ENCODE measurements at places on chromosomes 6 and 20.

DNA sequence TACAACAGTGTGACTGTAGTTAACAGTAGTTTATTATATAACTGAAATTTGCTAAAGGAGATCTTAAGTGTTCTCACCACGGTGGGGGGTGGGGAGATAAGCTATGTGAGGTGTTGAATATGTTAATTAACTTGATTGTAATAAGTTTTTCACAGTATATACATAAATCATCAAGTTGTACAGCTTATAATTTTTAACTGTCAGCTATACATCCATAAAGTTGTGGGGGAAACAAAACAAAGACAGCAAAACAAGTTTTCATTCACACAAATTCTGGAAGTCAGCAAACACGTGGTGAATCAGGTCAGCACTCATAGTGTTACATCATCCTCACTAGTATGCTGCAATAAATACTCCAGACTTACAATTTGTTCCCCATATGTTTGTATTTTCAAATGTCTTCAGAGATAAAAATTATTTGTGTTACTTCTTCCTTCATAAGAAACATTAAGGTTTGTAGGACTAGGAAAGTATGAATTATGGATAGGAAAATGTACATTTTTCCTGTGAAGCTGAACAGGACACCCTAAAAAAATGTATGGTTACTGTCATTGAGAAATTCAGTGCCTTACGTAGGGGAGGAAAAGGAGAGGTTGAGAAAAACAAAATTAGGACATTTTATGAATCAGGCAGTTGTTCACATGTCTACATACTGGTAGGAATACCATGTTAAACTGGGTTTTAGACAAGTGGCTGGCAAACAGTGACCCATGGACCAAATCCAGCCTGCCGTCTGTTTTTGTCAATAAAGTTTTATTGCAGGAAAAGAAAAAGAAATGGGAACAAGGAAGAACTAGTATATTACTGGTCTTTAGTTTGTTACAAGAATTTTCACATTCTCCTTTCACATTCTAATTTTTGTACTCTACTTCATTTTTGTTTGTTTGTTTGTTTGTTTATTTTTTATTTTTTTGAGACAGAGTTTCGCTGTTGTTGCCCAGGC lies 6.0 kb downstream of the SUMO4 start:
- no peak for DNase-seq

GRCh38 chr6:38279963-38280588 lies 359.7 kb downstream of the BTBD9 start:
- no peak for DNase-seq

- DNase-seq = no peak
Observed at GRCh38 chr6:56417823-56418222, 170.4 kb upstream of the COL21A1 start.

GRCh38 chr6:25835442-25836283 lies 3.8 kb upstream of the SLC17A1 start:
- no peak for DNase-seq

GRCh38 chr6:150018846-150019580 lies 6.3 kb downstream of the RAET1L start:
- no peak for DNase-seq

DNA sequence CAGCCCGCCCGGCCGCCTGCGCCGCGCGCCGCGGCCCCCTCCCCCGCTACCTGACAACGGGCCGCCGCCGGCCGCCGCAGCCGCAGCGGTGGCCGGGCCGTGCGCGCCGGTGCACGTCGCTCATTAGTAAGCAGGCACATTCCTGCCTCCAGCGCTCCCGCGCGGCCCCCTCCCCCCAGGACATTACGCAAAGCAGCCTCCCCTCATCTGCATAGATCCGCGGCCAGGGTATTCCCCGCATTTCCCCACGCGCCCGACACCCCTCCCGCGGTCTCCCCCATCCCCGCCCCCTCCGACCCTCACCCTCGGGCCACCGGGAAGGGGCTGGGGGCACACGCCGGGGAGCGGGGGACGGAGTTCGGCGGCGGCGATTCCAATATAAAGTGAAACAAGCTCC lies at the start of gene HIVEP2:
HIVEP2 (minus strand) TSS at position 128 of the 397 bp plus-strand sequence. CDS start 170,438 bp downstream, outside the sequence.
- peak; percentile 91 for DNase-seq

GRCh38 chr6:89612121-89612520 lies 26.4 kb downstream of the LYRM2 start:
- no peak for DNase-seq

- DNase-seq = no peak
Observed at GRCh38 chr6:149041953-149042352, 275.6 kb upstream of the TAB2 start.

DNA sequence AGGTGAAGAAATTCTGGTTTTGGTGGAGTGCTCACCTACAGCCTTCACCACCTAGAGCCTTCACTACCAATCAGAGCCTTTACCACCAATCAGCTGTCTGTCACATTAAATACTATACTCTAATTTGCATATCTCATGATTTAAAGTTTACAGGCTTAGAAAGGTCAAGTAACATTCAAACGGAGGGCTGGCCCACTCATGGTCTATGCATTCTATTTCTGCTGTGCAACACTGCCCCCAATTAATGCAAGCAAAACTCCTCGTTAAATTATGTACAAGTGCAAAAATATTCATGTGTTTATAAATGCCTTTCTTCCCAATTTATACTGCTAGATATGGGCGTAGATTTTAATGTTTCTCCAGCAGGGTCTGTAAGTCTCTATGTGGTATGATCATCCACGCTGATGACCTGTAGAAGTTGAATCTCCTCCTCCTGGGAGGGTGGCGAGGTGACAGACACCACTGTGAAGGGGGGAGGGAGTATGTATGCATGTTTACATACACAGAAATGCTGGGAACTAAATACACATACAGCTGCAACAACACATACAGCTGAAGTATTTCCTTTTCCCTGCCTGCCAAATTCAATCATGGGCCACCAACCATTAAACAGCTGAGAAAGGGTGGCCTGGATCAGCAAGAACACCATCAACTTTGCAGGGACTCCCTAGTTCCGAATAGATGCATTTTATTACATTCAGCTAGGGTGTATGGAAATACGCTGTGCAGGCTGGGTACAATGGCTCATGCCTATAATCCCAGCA lies 13.1 kb downstream of the RRAGD start:
- no peak for DNase-seq

DNA sequence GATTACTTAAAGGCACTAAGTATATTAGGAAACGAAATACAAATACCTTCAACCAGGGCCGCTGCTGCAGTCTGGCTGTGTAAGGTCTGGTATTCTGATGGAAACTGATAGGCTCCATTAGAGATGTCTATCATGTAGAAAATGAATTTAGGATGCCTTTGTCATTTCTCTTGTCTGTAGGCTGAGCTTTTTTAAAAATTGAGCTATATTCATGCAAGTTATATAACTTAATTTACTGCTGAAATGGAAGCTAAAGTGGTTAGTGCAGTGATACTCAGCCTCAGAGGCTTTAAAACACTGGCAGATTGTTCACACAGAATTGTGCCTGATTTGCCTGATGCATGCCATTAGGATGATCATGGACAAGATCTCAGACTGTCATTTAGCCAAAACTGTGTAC lies 286.2 kb upstream of the QKI start:
- no peak for DNase-seq

DNA sequence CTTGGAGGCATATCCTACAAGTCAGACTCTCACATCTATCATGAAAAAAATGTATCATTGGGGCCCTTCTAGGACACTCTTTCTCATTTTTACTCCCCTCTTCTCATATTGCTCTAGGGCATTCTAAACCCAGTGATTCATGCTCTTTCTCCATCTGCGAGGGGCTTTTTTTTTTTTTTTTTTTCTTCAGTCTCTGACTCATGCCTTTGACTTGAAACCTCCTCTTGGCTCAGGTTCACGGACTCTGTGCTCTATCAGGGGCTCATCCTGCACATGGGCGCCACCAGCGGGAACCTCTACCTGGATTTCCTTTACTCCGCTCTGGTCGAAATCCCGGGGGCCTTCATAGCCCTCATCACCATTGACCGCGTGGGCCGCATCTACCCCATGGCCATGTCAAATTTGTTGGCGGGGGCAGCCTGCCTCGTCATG lies 17.8 kb downstream of the SLC22A1 start:
- DNase-seq = no peak

- no peak for DNase-seq
Observed at GRCh38 chr6:101799531-101799930, 406.0 kb downstream of the GRIK2 start.

DNA sequence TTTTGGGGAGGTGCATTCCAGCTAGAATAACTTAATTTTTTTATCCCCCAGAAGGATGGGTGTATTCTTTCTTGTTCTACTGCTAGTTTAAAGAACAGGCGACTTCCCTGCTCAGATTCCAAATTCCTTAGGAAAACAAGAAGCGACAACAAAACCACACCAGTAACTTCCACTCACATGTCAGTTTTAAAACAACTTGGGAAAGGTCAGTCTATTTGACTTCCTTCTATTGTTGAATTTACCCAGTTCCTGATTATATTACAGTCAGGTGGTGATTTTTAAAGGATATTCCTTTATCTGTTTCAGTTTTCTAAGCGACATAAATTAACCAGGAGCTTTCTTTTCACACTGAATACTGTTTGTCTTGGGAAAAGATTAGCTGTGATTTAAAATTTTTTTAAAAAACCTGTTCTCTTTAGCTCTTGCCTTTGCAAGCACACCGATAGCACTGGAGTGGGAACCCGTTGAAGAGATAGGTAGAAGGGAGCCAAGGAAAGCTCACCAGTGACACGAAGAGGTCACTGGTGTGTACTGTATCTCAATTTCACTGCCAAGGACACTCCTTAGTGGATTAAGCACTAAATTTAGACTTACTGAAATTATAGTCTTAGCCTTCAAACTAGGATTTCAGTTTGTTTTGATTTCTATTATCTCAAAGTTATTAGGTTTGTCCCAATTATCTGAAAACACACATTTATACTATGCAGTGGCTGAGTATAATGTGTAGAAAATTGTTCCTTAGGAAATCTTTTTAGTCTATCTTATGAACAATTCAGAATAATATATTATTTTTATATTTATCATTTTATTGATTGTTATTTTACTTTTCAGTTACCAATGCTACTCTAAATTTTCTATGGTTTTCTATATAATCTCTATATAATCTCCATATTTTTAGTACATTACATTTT lies 22.3 kb downstream of the MARCKS start:
- peak; percentile 38 for DNase-seq

DNA sequence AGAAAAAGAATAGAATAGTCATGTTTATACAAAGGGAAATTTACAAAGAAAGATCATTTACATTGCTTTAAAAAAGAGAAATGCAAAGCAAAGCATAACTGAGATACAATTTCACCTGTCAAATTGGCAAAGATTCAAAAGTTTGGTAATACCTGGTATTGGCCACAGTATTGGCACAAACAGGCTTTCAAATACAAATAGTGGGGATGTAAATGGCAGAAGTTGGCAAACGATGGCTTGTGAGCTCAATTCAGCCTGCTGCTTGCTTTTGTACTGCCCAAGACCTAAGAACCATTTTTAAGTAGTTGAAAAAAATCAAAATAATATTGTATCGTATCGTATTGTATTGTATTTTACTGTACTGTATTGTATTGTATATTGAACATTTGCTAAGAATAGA lies 194.5 kb upstream of the JAG1 start:
- no peak for DNase-seq

DNA sequence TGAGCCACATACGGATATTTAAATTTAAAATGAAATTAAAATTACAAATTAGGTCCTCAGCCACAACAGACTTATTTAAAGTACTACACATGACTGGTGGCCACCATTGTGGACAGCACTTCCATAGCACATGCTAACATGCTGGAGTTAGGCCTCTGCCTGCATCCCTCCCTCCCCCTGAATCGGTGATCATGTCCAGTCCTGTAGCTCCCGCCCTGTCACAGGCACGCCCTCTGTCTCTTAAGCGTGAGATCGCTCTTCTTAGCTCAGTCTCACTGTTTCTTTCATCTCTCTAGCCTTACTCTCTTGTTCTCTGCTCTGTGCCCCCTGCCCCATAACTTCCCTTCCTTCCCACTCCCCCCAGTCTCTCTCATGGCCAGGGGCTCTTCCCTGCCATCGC lies 28.9 kb downstream of the ELMO2 start:
- DNase-seq = no peak

GRCh38 chr6:129599467-129599866 lies 110.5 kb downstream of the ARHGAP18 start:
- no peak for DNase-seq

GRCh38 chr6:157717340-157717748 lies 105.7 kb upstream of the SNX9 start:
- no peak for DNase-seq

GRCh38 chr6:219641-220198 lies 72.6 kb upstream of the DUSP22 start:
- peak; percentile 72 for DNase-seq

GRCh38 chr20:21102603-21103311 lies 3.4 kb downstream of the LINC00237 start:
- peak; percentile 34 for DNase-seq

DNA sequence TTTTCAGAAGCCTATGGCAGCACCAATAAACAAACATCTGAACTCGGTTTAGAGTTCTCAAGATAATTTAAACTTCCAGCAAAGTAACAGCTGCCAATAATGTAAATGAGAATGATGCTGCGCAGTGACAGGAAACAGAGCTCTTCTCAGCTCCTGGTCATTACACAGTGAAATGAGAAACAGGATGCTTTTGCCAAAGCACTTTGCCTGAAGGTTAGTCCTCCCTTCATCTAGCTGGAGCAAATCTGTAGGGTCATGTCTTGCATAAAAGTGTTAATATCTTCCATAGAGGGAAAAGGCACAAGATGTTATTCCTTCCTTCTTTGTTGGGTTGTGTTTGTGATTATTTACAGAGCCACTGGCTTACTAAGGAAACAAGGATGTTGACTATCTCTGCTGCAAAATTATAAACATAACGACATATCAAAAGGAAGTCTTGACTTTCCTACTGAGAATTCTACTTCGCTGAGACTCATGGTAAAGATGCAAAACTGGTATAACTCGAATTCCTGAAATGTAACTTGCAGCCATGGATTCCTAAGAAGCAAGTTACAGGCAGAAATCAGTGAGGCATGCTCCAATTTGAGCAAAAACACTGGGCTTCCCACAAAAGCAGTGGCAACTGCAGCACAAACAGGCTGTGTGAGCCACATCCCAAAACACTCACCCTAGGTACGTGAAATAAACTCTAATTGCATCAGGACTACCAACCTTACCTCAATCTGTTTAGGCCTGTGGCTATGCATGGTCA lies 102.5 kb upstream of the BEND6 start:
- no peak for DNase-seq

- no peak for DNase-seq
Observed at GRCh38 chr20:45365444-45365970, 2.6 kb downstream of the SYS1 start.

- DNase-seq = no peak
Observed at GRCh38 chr6:143961886-143962878, 45.9 kb downstream of the PLAGL1 start.

DNA sequence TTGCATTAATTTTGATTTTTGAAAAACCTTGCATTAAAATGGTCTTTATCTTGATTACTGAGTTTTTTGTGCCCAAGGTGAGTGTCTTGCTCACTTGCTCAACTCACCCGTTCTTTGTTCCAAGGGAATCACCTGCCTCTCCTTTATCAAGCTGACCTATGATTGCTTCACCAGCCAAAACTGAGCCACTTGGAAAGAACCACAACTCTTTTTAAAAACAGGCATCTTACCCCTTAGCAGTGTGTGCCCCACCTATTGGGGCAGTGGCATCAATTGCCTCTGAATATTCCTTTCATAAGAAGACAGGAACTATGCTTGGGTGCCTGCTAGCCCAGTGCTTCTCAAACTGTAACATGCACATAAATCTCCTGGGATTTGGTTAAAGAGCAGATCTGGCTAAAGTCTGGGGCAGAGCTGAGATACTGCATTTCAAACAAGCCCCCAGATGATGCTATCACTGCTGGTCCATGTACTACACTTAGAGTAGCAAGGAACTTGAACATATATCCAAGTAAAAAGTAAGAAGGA lies 3.3 kb upstream of the STK38 start:
- DNase-seq = no peak
